ENCODE measurements at places on chromosomes 6 and 20.

DNA sequence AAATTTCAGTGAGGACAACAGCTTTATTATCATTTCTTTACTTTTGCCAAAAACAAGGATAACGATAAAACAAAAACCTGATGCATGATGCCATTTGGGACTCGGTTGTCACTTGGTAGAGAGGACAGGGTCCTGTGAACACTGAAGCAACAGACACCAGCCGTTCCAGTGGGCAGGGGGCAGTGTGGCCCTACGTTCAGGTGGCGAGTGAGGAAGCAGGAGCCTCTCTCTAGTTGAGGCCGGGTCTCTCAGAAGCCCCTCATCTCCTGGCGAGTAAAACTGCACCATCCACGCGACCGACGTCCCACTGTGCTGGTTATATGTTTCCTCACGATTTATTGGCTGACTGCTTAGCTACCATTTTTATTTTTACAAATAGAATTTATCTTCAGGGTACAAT is 231.6 kb downstream of the THBS2 start:
- no peak for DNase-seq

GRCh38 chr6:163935158-163935762 is 520.7 kb downstream of the QKI start:
- no peak for DNase-seq

DNA sequence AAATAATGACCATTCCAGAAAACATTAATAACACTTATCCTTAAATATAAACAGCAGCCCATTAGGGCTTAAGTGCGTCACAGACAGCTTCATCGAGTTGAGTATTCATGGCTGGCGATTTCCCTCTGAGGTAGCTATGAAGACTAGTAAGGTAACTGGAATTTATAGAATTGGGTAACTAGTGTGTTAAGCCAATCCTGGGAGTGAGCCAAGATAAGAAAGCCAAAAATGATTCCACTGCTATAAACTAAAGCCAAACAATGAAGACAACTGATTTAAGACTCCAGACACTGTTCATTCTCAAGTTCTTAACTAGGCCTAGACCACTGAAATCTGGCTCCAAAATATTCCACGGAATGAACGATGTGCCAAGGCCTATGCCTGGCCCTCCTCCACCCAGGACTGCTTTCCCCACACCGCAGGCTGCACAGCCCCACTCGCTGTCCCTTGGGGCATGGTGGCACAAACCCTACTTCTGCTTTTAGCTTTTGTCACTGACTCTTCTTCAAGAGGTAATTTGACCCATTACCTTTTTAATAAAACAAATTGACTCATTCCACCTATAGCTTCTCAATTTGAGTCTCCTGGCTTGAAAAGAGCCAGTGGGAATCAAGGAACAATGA is 66.0 kb downstream of the BLOC1S5 start:
- no peak for DNase-seq

DNA sequence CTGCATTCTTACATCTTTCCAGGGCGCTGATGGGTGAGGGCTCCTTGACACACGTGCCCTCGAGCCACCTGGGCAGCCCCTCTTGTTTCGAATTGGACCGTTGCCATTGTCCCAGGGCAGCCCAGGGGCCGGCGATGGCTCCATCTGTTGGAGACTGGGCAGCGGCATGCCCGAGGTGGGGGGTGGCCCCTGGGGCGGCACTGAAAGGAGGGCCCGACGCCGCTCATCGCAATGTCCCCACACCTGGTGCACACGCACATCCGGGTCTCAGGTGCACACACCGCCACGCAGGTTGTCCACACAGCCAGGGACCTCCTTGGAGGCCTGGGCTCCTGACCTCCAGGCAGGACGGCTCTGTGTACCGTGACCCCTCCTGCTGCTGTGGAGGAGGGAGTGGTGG is 18.0 kb downstream of the GATA5 start:
- DNase-seq: no peak

GRCh38 chr6:136250686-136251008 is 536 bp upstream of the MTFR2 start:
- DNase-seq: no peak

DNA sequence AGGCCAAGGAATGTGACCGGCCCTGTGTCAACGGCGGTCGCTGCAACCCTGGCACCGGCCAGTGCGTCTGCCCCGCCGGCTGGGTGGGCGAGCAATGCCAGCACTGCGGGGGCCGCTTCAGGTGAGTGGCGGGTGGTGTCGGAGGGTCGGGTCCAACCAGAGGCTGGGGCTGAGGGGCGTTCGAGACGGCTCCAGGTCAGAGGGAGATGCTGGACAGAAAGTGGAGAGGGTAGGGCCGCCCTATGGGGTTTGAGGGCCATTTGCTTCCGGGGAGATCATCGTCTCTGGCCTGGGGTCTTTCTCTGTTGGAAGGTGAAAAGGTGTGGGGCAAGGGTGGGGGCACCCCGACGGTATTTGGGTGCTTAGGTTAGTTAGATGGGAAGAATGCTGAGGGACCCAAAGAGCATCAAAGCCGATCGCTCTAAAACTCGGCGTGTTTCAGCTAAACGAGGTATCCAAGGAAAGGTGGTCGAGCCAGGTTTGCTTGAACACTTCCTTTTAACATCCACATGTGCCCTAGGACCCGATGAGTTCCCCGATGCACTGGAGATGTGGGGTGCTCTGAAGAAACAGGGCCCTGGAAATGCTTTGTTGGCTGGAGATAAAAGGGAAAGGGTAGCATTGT is 691 bp downstream of the ATRN start:
- peak; percentile 42 for DNase-seq

GRCh38 chr20:37414224-37415035 is 68.5 kb downstream of the SRC start:
- no peak for DNase-seq

- no peak for DNase-seq
These were observed 49.2 kb upstream of the TLDC2 start for GRCh38 chr20:36826554-36827244.

DNA sequence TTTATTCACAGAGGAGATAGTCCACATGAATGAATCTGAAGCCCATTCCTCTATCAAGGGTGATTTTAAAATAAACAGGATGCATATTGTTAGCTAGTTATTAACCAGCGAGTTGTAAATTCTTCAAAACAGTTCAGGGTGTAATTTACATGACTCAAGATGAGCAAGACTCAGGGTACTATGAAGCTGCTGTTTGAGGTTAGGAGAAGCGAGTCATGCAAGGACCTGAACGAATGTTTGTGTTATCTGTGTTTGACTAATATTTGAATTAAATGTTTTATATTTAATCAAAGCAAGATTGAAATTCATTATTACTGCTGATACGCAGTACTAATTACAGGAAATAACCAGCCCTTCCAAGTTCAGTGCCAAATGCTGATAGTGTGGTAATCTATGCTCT is 191.1 kb downstream of the SAMD5 start:
- no peak for DNase-seq

- no peak for DNase-seq
These were observed 287.9 kb upstream of the DEFB112 start for GRCh38 chr6:50337532-50338122.

DNA sequence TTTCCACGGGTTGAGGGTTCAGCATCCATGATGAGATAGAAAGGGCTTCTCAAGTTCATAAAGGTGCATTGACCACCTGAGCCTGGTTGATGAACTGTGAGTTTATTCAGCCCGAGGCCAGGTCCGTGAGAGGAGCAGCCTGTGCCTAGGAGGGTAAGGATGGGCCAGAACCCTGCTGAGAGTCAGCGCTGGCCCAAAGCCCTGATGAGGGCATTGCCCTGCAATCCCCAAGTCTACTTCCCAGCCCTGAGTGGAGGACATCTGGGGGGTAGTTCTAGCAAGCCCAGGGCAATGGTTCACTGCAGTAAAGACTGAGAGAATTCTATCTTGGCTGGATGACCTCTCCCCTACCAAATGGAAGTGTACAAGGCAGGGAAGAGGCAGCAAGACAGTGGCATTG is 123.3 kb upstream of the NXT1 start:
- DNase-seq: no peak

DNA sequence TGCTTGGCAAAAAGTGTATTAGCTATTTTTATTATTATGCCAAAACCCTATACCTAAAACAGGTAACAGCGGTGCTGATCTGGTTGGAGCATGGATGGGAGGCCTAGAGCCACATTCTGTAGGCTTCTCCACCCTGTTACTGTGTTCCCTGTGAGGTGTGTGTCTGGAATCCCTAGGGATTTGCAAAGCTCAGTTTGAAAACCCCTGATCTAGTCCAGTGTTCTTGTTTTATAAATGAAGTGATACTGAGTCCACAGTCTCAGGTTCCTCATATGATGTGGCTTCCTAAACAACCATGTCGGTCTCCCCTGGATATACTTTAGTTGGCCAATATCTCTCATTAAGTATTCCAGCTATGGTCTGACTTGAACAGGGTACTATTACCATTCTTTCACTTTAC is 16.3 kb downstream of the ACSS2 start:
- no peak for DNase-seq

- peak; percentile 18 for DNase-seq
These were observed 121.4 kb downstream of the REV3L start for GRCh38 chr6:111361648-111362047.

DNA sequence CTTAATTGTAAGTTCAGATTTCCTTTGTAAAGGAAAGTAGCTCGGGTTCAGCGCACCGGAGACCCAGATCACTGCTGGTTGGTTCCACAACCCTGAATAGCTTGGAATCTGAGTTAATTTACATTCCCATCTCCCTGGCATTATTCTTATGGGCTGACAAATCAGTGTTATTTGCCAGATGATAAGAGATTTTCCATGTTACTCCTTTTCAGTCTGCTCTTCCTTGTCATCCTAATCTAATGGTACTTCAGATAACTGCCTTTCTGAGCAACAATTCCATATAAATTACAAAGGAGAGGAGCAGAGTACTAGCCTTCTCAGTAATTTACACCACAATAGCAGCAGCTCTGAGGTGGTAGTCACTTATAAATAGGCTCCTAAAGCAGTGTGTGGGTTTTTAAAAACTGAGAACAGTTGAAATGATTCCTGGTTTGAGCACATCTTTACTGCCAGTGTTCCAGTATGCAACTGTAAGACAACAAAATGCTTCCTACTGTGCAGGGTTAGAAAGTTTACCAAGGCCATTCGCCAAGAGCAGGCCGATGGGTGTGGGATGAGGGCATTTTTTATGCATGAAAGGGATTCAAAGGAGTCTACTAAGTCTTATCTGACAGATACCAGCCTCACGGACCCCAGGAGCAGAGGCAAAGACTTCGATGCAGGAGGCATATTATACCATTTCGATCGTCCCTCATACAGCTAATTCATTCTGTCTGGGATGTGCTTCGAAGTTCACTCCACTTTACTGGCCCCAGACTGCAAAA is 89.7 kb downstream of the NDUFAF5 start:
- no peak for DNase-seq

DNA sequence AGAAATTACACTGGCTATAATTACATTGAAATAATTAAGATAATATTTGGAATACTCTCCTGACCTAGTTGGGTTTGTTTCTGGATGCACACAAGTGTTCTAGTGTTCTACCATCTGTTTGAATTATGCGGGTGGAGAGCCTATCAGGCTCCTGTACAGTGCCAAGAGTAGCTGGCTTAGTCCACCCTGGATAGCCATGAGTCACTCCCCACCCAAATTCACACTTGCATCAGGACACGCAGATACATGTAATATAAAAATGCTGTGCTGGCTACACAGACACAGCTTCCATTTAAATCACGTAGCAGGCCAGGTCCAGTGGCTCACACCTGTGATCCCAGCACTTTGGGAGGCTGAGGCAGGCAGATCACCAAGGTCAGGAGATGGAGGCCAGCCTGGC is 686.2 kb upstream of the SLC35B3 start:
- DNase-seq: no peak

GRCh38 chr20:51750037-51750769 is 18.0 kb downstream of the ATP9A start:
- peak; percentile 79 for DNase-seq

GRCh38 chr6:159056899-159057298 is 12.1 kb upstream of the TAGAP start:
- DNase-seq: no peak

DNA sequence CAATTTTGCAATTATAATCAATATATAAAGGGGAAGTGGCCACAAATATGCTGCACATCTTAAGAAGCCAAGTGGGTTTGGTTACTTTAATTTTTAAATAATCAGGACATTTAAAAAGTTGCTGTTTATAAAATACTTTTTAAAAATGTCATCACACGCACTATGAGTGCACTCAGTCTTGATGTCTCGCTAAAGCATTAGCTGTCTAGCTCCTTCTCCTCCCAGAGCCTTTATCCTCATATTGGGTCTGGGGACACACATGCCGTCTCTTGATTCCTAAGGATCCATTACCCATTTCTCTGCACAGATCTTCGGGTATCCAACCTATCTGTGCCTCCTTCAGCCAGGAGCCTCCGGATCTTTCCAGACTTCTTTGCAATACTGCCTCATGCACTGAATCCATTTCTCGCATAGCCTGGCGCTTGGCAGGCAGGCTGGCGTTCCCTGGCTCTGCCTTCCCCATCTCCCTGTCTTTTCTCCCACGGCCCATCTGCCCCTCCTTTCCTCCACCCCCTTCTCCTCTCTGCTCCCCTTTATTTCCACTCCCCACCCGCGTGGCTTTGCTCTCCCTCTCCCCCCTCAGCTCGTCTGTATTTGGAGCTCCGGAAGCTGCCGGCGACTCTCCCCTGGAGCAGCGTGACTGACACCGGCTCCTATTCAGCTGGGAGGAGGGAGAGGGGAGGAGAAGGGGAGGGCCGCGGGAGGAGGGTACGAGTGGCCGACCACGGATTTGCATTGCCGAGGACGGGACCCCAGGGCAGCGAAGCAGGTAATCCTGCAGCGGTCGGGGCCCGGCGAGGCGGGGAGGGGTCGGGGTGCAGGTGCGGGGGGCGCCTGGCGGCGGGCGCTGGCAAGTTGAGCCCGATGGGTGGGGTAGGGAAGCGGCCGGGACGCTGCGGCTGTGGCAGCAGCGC is at the start of gene CAP2:
TSS of gene CAP2 (plus strand) at position 618 of the 914 bp plus-strand sequence. CDS start 27,961 bp downstream, outside the sequence.
- peak; percentile 39 for DNase-seq
